ENCODE measurements at places on chromosomes 2 and 18.

GRCh38 chr2:236776206-236776605 is 206.6 kb downstream of the ACKR3 start:
- no peaks in the 10 kb centered on the region for H3K4me1 ChIP-seq
- H3K27me3 ChIP-seq, result peaks cover 27% of the 10 kb centered on the region
- H3K27ac ChIP-seq, result no peak overlapping the region

- H3K36me3 ChIP-seq, result no peaks in the 10 kb centered on the region
- no peak overlapping the region for H3K4me3 ChIP-seq
- no peaks in the 10 kb centered on the region for H3K27me3 ChIP-seq
- DNase-seq, result no peak
Measured at GRCh38 chr2:133490411-133490980, 77.8 kb downstream of the NCKAP5 start.

DNA sequence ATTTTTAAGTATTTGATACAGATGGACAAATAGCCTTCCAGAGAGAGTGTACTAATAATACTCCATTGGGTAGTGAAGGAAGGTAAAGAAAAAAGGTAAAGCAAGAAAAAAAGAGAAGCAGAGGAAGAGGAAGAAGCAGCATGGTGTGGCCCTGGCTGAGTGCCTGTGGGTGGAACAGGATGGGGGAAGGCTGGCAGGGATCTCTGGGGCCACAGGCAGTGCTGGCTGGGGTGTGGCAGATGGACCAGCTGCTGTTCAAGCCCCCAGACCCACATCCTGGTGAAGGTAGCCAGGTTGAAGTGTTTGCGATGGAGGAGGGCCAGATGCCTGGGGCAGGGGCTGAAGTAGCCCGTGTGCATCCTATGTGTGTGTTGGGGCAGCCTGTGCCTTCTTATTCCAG is 79.0 kb downstream of the DYSF start:
- DNase-seq, result no peak
- peaks cover 44% of the 10 kb centered on the region for H3K27me3 ChIP-seq
- H3K36me3 ChIP-seq, result no peaks in the 10 kb centered on the region
- H3K4me3 ChIP-seq, result no peak overlapping the region

GRCh38 chr2:75390169-75390568 is 170.6 kb downstream of the EVA1A start:
- H3K4me1 ChIP-seq, result no peaks in the 10 kb centered on the region
- H3K4me3 ChIP-seq, result no peak overlapping the region
- DNase-seq, result no peak
- H3K27me3 ChIP-seq, result no peaks in the 10 kb centered on the region

- H3K27me3 ChIP-seq, result peaks cover 55% of the 10 kb centered on the region
- no peaks in the 10 kb centered on the region for H3K36me3 ChIP-seq
- H3K4me3 ChIP-seq, result no peak overlapping the region
- no peaks in the 10 kb centered on the region for H3K4me1 ChIP-seq
Measured at GRCh38 chr2:239825705-239825979, 199.5 kb downstream of the NDUFA10 start.
